ENCODE measurements at places on chromosomes 7 and 10.

DNA sequence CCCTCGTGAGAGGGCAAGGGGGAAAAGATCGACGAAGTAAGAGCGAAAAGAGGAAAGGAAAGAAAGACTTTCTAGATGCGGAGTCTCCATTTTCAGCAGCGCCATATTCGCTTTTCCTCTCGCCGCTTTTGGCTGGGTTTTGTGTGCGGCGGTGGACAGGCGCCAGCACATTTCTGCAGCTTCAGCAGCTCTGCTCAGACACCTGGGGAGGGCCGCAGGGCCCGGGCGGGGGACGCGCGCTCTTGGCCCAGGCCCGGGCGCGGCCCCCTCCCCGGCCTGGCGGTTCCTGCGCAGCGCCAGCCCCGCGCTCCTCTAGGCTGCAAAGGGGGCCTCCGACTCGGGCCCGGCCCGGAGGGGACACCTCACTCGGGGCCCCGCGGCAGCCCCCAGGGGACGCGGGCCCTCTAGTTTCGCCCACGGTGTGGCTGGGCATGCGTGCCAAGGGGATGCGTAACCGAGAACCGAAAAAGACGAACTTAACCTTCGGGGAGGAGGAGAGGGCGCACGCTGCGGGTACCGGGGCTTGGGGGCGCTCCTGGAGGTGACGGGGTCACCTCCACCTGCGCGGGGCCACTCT lies 34.5 kb upstream of the EBLN1 start:
- no peak for DNase-seq

DNA sequence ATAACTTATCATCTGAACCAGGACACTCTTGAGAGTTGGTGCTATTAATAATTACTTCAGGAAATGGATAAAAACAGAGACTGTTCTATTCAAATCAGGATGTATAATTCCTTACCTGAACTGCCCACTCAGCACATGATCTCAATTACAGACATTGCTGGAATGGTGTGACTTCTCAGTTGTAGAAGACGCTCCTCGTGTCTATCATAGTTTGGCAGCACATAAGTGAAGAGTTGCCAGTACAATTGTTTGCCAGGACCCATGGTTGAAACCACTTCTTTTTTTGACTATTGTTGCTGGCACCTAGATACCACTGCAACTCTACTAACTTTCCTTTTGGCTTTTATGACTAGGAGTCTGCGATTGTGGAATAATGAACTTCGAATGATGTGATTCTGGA lies 105.4 kb downstream of the ZNF365 start:
- DNase-seq: no peak

DNA sequence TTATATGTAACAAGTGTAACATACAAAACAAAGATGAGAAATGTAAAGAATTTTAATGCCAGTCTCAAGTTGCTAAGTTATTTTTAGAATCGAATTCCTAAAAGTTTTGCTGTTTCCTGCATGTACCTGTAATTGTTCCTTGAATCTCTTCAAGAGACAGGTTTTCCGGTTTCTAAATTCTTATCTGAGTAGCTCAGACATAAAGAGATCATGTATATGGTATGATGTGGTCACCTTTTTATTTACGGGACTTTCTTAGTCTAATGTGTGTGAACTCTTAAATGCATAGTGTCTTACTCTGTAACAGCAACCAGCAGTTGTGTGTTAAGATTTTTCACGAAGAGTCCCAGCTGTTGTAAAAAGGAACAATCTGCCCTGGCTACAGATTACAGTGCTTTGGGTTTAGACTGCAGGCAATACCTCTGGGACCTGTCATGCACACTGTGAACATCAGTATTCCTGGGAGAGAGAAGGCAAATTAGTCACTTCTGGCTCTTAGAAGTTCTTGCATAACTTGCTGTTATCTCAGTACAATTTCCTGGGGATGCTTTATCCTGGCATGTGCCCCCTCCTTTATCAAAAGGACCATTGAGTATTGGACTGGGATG lies 263.4 kb downstream of the BICC1 start:
- DNase-seq: no peak

DNA sequence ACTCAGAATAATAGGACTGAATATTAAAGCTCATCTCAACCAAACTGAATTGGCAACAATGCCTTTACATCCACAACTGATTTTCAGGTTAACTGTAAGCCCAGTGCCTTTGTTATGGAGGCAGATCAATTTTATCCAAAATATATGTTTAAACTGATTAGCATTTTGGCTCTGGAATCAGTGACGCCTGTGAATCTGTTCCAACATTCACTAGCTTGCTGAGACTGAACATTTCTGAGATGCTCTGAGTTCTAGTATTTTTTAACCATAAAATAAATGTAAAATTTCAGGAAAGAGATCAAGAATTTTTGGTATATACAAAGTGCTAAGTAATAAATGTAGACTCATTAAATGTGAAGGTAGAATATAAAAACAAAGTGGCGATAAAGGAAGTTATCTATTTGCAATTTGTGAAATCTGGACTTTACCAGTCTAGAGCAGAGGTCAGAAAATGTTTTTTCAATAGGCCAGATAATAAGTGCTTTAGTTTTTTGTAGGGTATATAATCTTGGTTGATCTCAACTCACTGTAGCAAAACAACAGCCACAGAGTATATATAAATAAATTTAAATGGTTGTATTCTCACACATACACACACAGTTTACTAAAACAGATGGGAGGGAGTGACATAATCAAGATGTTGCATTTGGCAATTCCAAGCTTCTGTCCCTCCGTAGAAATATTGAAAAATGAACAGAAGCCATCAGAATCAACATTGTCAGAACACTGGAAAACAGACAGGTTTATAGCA lies 560.3 kb downstream of the ZWINT start:
- DNase-seq: no peak

DNA sequence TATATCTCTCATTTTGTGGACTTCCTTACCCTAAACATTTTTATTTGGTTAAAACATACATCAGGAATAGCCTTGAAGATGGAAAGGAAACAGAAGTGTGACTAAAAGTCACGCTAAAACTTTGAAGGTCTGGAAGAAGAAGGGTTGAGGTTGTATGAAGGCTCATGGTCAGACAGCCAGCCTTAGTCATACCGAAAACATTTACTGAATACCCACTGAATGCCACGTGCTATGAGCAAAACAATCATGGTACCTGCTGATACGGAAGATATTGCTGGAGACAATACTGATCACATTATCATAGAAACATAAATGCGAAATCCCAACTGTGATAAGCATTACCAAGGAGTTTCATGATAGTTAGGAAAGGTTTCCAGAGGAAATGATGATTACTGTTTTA lies 64.0 kb downstream of the PDZD8 start:
- DNase-seq: no peak

DNA sequence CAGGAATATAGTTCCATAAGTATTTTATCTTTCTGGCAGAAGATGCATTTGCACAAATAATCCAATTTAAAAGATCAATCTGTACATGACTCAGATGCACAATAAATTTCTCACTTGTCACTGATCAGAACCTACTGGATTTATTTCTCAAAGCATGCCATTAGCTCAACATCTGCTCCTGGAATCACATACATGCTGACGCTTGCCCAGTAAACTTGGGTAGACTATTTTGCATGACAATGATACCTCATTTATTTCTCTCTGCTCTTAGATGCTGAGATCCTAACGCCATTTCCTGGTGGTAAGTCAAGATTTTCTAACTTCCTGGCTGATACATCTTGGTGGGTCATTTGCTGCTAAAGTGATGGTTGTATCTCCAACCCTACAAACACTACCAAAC lies 33.8 kb upstream of the C10orf120 start:
- no peak for DNase-seq

GRCh38 chr10:3451516-3452172 lies 279.1 kb upstream of the PITRM1 start:
- DNase-seq: no peak

GRCh38 chr10:15795036-15795792 lies 65.1 kb downstream of the MINDY3 start:
- DNase-seq: no peak

All from NCI-H1436 treated with DMSO at 0.1 percent for 48 hours (cell line).